ENCODE measurements at places on chromosomes 12 and 14. TPM values are rescaled to one million over a fixed set of nuclear protein-coding genes. Genes with fewer than 3 reads are reported as not detected.

The PIWIL1 gene
- not detected for polyA plus RNA-seq

DNA sequence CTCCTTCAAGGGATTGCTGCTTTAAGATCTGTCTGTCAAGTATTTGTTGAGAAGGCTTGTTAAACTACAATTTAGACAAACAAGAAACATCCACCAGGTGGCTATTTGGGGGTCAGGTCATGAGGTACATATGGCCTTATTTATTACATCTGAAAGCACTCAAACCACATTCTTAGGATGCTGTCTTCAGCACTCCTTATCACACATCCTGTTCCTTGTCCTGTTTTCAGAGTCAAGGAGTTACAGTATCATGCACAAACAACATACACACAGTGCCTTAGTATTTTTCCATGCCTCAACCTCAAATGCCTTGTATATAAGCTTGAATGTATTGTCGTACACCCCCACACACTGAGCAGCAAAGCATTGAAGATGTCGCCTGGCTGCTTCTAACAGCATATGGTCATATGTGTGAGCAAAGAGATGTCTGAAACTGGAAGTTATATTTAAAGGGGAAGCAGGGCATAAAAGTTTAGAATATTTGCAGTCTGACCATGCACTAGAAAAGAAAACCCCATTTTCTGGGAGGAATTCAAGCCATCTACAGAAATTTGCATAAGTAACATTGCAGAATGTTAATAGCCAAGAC, 83.8 kb downstream of the KCNMB4 start:
- no peak for DNase-seq

GRCh38 chr14:37816743-37817295, 221.4 kb downstream of the TTC6 start:
- DNase-seq, result no peak

DNA sequence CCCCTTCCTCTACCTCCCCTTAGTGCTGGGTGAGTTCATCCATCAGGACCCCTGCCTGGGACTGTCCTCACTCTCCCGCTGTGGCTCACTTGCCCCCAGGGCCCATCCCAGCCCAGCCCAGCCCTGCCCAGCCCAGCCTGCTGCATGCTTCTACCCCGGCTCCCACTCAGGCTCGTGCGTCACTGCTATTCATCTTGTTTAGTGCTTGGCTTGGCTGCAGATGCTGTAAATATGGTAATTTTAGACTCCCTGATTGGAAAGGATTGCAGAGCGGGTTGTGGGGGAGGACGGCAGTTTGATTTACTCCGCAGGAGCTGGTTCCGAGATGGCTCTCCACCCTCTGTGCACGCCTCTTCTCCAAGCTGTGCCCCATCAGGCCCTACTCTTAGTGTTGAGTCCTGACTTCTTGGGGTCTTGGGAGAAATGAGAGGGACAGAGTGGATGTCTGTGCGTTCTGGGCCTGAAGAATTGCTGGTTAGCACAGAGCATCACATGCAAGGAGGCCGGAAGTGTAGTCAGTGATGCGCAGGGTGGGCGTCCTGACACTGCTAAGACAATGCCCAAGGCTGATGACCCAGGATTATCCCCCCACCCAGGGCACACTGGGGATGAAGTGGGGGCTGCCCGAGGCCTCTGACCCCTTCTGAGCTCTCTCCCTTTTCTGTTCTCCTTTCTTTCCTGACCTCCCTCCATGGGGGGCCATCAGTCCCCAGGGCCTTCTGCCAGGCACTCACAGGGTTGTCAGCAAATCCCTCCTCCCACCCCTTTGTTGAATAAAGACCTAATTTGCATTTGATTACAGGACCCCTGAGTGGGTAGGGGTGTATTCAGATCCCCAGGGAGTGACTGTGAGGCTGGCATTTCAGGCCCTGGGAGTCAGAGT, 244.4 kb downstream of the ZFP36L1 start:
- DNase-seq, result peak; percentile 97

DNA sequence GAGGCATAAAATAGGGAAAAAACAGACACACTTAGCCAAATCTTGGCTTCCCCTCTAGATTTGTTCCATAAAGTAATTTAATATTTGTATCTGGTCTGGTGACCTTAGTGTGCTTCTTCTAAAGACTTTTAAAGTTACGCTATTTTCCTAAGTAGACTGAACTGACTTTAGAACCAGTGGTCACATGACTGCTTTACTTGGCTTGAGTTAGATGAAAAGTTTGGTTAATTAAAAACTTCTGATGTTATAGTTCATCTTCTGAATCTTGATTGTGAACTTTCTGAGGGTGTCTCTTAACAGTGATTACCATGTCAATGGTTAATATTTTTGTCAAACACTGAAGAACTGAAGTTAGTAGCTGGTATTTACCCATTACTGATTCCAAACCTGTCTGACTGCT, 2.6 kb downstream of the BBS10 start:
- no peak for DNase-seq

Data from muscle of back (tissue), 13 donors.